Activated T-helper 1 cell treated with anti-CD3 and anti-CD28 coated beads, Interleukin-12 subunit alpha, Interleukin-12 subunit beta, Interleukin-2, Interleukin-4 antibody, amounts not matched to agents 30 ng/mL and 10 ng/mL and 1 ng/mL, durations not matched to agents 14 hours and 24 hours and 36 hours (primary cell): ENCODE measurements at places on chromosomes 4 and X. TPM values are rescaled to one million over a fixed set of nuclear protein-coding genes. Genes with fewer than 3 reads are reported as not detected.

Gene PTCHD1
- total RNA-seq, result not detected in 2 replicates

Gene LRIT3
- total RNA-seq, result 0.15 TPM in 1 of 2 replicates, not detected in the other

Gene RTL5
- 0.26 and 0.29 TPM in 2 replicates for total RNA-seq

Gene SPANXN1
- not detected in 2 replicates for total RNA-seq

Gene TMEM185A
- total RNA-seq, result 18.7 and 25.5 TPM in 2 replicates

Gene HOPX
- total RNA-seq, result 121 and 128 TPM in 2 replicates

Gene VEGFC
- not detected in 2 replicates for total RNA-seq

Gene FAM9A
- not detected in 2 replicates for total RNA-seq

Gene RHOXF2
- not detected in 2 replicates for total RNA-seq

Gene HPGDS
- not detected in 2 replicates for total RNA-seq

Gene SETD7
- total RNA-seq, result 17.4 and 18.7 TPM in 2 replicates

Gene TRMT10A
- total RNA-seq, result 7.3 TPM in 2 replicates

Gene TEX11
- 0.12 TPM in 1 of 2 replicates, not detected in the other for total RNA-seq

Gene PAGE5
- not detected in 2 replicates for total RNA-seq

Gene FRAS1
- not detected in 2 replicates for total RNA-seq

Gene RPGR
- 7.5 and 9.3 TPM in 2 replicates for total RNA-seq

Gene TMSB15C
- total RNA-seq, result 3.4 and 4.3 TPM in 2 replicates

Gene TMSB15A
- not detected in 2 replicates for total RNA-seq

Gene RPS6KA6
- not detected in 2 replicates for total RNA-seq

Gene TBX22
- total RNA-seq, result not detected in 2 replicates

Gene MUC7
- total RNA-seq, result not detected in 2 replicates

Gene FHDC1
- total RNA-seq, result 0.10 TPM in 2 replicates

Gene CXCL3
- 0.18 TPM in 1 of 2 replicates, not detected in the other for total RNA-seq

Gene DAPP1
- 38.8 and 40.2 TPM in 2 replicates for total RNA-seq

Gene DRD5
- not detected in 2 replicates for total RNA-seq

Gene FATE1
- total RNA-seq, result not detected in 2 replicates

Gene SLITRK4
- not detected in 2 replicates for total RNA-seq

Gene MTMR8
- total RNA-seq, result 4.1 and 7.1 TPM in 2 replicates

Gene PRRG1
- not detected in 2 replicates for total RNA-seq

Gene CACNA1F
- 0.05 and 0.13 TPM in 2 replicates for total RNA-seq

Gene NAA15
- total RNA-seq, result 104 and 110 TPM in 2 replicates

Gene MAGED4
- total RNA-seq, result not detected in 2 replicates

Gene MAGEA11
- total RNA-seq, result not detected in 2 replicates

Gene RAB9B
- total RNA-seq, result 0.18 and 0.37 TPM in 2 replicates

Gene CNGA1
- not detected in 2 replicates for total RNA-seq

Gene SPIN2A
- 0.54 and 1.0 TPM in 2 replicates for total RNA-seq

Gene NDP
- not detected in 2 replicates for total RNA-seq

Gene GC
- not detected in 2 replicates for total RNA-seq

Gene TDO2
- total RNA-seq, result not detected in 2 replicates

Gene HHIP
- total RNA-seq, result not detected in 2 replicates

Gene SH2D1A
- 50.4 and 56.3 TPM in 2 replicates for total RNA-seq

Gene GABRG1
- total RNA-seq, result not detected in 2 replicates

Gene ADH1B
- total RNA-seq, result not detected in 2 replicates

Gene RASGEF1B
- total RNA-seq, result 3.6 and 3.7 TPM in 2 replicates
